ENCODE measurements at places on chromosomes 7 and 10.
A peak's percentile ranks its signal among the peaks of the same experiment; 100 is the strongest.

DNA sequence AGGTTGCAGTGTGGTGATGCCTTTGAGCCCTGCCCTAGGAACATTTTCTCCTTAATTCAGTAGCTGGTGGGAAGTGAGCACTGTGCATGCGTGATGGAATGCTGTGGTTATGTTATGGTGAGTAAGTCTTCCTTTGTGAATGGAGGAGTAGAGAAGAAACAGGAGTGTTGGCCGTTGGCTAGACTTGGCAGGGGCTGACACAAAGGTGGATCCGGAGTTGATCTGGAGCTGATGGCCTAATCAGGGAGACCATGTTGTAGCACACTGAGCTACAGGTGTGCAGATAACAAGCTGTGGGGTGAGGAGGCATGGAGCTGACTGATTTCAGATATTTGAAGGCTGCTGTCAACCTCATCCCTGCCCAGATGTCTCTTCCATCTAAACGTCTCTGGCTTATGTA lies 122.3 kb downstream of the CNNM2 start:
- no peak for DNase-seq

DNA sequence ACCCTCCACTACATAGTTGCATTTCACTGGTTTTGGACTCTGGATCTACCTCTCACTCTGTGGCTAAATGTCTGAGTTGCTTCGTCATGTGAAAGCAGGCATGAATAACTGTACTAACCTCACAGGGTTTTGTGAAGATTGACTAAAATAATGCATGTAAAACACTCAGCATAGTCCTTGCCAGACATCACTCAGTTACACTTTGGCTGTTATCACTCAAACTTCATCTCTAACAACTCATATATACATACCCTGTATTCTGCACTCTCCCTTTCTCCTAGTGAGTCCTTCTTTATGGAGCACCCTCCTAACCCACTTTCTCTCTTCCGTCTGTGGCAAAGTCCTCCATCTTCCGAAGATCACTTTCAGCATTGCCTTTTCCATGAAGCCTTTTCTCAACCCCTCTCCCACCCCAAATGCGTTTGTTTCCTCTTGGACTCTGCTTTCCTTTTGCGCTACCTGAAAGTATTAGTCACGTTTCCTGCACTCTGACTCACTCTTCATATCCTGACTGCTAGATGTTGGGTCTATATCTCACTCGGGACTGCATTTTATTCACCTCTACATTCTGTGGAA lies 72.6 kb downstream of the OSBPL3 start:
- DNase-seq, result no peak

- no peak for DNase-seq
Measured at GRCh38 chr7:46301677-46302076, 380.6 kb upstream of the IGFBP3 start.

DNA sequence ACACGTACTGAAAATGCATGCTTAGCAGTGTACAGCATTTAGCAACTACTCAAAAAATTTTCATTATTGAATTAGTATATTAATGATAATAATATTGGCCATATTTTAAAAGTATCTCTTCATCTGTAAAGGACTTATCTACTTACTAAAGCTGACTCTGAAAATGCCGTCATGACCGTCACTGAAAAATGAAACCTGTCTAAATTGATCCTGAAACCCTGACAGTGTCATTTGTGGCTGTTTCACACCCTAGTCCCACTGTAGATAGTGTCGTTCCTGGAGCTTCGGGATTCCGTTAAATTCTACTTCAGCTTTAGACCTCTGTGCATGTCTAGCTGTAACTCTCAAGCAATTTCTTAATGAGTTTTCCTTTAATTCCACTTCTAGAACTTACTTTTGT lies 35.8 kb upstream of the EZH2 start:
- DNase-seq, result no peak

DNA sequence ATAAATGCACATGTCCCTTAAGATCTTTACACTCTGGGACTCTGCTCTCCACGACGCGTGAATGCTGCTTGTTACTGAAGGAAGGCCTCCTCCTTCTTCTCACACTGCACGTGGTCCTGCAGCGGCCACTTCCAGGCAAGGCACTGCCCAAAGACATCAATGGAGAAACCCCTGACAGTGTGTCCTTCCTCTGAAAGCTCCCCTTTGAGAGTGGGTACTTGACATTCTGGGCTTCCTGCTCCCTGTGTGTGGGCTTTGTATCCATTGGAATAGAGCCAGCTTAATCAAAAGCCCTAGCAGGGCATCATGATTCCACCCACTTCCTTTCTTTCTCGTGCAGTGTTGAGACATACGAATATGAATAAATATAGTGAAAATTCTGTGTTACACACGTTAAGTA lies 69.7 kb upstream of the STK17A start:
- peak; percentile 24 for DNase-seq

DNA sequence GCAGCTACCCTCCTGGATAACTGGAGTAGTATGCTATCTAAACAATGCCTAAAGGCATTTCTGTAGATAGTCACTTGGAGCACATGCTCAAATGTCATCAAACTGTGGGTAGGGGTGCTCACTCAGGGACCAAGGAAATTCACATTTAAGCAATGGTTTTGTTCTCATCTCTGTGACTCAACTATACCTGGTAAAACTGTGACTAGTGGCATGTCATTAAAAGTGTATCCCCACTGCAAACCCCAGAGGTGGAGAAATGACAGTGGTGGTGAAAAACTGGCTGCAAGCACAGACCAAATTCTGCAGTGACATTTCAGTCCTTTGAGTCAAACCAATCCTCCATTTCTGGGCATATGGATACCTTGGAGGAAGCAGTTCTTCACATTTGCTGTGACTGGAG lies 134.2 kb upstream of the EFCAB10 start:
- no peak for DNase-seq

GRCh38 chr10:75406462-75407223 lies 5.1 kb upstream of the ZNF503 start:
- DNase-seq, result no peak

- peak; percentile 32 for DNase-seq
Measured at GRCh38 chr10:79293841-79294581, 53.3 kb upstream of the PPIF start.

DNA sequence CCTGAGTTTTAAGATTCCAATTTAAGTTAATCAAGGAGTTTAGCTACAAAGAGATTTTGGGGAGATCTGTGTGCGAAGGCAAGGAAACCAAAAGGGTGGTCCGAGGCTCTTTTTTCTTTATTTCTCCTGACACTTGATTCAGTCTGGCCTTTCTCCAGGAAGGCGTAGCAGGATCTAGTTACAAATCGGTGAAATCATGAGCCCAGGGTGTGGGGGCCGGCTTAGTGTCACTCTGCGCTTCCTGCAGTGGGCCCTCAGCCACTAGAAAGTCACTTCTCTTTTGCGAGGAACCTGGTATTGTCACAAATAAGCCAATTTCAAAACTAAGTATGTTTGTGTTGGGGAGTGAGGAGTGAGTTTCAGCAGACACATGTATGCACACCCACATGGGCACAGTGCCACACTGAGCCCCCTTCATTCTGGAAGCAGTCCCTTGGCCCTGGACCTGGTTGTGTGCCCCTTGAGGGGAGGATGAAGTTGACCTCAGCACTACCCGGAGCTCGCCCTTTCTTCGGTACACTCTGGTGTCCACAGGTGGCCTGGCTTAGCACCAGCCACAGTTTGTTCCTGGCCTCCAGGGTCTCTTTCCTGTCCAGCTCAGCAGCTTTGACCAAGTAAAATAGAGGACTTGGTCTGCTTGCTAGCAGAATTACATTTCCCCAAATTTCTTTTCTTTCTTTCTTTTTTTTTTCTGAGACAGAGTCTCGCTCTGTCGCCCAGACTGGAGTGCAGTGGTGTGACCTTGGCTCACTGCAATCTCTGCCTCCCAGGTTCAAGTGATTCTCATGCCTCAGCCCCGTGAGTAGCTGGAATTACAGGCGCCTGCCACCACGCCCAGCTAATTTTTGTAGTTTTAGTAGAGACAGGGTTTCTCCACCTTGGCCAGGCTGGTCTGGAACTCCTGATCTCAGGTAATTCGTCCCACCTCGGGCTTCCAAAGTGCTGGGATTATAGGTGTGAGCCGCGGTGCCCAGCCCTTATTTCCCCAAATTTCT lies 84.0 kb upstream of the BTBD16 start:
- no peak for DNase-seq

DNA sequence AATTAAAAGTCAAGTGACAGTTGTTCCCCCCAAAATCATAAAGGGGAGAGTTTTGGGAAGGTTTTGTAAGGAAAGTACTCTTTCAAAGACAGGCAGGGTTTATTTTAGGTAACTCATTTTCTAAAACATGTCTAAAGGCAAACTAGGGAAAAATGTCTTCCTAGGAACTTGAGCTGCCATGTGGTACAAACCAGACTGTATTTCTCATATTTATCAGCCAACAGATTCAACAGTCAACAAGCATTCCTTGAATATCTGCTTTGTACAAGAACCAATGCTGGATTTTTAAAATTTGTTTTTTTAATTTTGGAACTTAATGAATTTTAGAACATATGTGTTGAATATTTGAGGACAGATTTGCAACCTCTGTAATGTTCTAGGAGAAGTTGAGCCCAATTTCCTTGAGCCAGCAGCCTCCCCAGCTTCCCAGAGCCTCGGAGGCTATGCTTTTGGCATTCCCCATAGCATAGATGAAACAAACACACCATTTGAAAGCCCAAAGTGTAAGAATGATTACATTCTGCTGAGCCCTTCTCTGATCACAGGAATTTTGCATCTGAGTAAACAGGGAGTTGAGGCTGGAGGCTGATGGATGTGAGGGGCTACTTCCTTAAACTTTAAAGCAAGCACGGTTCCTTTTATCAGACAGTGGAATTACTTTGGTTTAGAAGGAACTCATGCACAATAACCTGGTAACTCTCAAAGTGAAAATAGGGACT lies 345.1 kb downstream of the RNLS start:
- no peak for DNase-seq

DNA sequence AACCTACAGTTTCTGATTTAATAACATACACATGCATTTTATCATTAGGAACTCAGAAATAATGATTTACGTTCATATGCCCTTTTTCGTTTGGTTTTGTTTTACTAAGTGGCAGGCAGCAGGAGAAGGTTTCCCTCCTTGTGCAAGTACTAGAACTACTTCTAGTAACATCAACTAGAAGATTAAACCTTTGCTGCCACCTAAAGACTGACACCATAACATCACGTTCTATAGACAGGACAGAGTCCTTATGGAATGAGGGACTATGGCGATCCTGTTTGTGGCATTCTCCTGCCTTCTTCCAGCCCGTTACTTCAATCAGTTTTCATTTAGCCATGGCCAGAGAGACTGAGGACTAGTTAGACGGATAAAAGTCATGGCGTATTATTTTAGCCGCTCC lies 53.2 kb downstream of the GAD2 start:
- DNase-seq, result peak; percentile 9

GRCh38 chr7:130040576-130040975 lies 10.6 kb downstream of the ZC3HC1 start:
- DNase-seq, result no peak

DNA sequence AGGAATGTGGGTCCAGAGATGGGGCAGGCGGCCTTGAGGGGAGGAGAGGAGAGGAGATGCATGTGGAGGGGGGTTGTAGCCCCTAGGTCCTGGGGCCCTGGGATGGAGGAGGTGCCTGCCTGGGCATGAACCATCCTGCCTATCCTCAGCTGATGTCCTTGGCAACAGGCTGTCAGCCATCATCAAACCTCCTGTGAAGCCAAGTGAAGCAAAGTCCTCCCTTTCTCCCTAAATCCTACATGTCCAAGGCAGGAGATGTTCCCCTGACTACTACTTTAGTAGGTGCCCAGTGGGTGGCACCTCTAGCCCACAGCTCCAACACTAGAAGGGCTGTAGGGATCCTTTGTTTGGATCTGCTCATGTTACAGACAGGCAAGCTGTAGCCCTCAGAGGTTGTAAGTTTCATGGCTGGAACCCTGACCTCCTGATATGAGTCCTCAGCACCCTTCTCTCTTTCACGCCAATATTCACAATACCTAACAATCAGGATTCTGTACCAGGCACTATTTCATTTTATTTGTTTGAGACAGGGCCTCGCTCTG lies 66.6 kb upstream of the SYPL1 start:
- no peak for DNase-seq

DNA sequence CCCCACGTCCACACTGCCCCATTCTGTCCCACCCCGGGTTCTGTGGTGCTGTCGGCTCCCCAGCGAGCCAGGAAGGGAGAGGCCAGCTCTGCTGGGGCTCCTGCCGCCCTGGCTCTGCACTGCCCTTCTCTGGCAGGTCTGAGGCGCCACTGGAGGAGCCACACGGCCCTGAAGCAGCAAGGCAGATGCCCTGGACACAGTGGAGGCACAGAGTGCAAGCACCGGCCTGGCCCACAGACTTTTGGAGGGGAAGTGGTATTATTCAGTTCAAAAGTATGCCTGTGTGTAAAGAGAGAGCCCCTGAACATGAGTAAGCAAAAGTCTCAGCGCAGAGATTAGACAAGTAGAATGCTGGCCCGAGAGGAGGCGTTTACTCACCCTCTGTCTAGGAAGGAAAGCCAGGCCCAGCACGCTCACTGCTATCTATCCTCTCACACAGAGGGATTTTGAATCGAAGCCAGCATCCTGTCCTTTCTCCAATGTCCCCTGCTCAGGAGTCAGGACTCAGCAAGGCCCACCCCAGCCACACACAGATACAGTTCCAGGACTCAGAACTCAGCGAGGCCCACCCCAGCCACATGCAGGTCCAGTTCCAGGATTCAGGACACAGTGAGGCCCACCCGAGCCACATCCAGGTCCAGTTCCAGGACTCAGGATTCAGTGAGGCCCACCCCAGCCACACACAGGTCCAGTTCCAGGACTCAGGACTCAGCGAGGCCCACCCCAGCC lies 115.0 kb downstream of the EGFR start:
- DNase-seq, result no peak

GRCh38 chr10:47296156-47296894 lies 3.7 kb upstream of the GDF10 start:
- no peak for DNase-seq

- no peak for DNase-seq
Measured at GRCh38 chr10:12961416-12962205, 39.9 kb downstream of the CCDC3 start.

DNA sequence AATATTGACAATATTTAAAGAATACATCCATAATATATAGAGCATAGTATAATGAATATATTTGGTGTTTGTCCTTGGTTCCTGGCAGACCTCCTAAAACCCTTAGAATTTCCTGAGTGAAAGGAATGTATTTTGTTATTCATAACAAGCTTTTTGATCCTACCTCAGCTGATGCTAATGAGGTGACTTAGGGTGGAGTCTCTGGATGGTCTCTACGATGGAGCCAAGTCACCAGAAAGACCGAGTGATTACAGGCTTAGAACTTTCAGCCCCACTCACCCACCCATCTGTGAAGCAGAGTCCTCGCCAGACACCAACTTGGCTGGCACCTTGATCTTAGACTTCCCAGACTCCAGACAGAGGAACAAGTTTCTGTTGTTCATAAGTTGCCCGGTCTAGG lies 35.9 kb downstream of the UPF2 start:
- no peak for DNase-seq

GRCh38 chr10:22486431-22486830 lies 141.1 kb downstream of the SPAG6 start:
- no peak for DNase-seq
